Activated T-cell treated with anti-CD3 and anti-CD28 coated beads, Interleukin-2, amount 50 U/mL, for 72 hours (primary cell): ENCODE measurements at places on chromosomes 2 and 18. TPM values are rescaled to one million over a fixed set of nuclear protein-coding genes. Genes with fewer than 3 reads are reported as not detected.
A peak's percentile ranks its signal among the peaks of the same experiment; 100 is the strongest.

DNA sequence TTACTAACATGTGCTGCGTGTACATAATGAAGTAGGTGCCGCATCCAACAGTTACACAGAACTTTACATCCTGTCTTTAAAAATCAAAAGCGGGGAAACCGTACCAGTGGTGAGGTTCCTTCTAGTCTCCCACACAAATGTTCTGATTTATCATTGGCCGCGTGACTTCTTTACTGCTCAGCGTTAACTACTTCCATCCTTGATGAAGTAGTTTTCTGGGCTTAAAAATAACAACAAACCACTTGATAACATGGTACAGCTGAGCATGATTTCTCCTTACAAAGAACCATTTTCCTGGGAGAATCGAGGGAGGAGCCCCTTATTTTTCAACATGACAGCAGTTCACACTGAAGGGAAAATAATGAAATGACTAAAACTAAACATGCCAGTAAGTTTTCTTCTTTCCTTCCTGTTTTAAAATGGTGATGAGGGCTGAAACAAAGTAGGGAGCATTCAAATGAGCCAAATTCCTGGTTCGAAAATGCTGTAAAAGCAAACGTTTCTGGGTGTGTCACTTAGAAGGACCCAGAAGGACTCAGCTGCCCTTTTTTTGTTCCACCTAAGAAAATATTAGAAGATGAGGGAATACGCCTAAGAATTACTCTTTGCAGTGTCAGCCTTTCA, 9.9 kb downstream of the EMILIN2 start:
- H3K27ac ChIP-seq = peak overlapping the region; percentile 79
- DNase-seq = no peak
- no peak overlapping the region for H3K4me3 ChIP-seq
- H3K36me3 ChIP-seq = peaks cover 8% of the 10 kb centered on the region
- H3K4me1 ChIP-seq = peaks cover 18% of the 10 kb centered on the region
- peaks cover 7% of the 10 kb centered on the region for H3K27me3 ChIP-seq

DNA sequence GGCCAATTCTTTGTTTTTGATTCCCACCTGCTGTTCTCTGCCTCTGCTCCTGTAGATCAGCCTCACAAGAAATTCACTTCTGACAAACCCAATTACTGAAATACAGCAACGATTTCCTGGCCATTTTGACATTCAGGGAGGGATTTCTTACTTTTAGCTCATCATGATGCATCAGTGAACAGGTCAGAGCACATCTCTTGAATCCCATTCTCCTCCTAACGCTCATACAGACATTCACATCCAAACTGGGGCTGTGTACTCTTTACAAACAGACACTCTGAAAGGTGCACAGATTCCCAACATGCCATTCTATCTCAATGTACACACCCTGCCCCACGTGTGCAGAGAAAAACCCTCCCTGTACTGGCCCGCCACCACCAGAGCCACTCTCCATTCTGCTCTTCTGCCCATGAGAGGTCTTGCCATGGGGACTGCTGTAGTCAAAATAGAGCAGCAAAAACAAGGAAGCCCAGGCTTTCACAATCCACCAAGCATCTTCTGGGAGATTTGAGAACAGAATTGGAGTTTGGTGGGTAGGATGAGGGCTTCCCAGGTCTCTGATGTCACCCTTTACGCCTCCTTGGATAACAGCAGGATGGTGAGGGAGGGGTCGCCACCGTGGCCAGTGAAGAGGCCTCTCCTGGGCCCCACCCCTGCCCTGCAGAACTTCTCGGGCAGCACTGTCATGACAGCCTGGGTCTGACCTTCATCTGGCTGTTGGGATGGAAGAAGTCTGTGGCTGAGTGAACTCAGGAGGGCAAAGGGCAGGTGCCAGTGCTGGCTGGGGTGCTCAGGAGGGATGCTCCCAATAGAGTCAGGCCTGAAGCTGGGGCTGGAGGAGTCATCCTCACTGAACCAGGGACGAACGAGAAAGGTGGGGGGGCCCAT, 41.9 kb upstream of the ZFP36L2 start:
- peaks cover 11% of the 10 kb centered on the region for H3K36me3 ChIP-seq
- no peak overlapping the region for H3K4me3 ChIP-seq
- no peaks in the 10 kb centered on the region for H3K27me3 ChIP-seq
- peaks cover 18% of the 10 kb centered on the region for H3K4me1 ChIP-seq
- DNase-seq = no peak

DNA sequence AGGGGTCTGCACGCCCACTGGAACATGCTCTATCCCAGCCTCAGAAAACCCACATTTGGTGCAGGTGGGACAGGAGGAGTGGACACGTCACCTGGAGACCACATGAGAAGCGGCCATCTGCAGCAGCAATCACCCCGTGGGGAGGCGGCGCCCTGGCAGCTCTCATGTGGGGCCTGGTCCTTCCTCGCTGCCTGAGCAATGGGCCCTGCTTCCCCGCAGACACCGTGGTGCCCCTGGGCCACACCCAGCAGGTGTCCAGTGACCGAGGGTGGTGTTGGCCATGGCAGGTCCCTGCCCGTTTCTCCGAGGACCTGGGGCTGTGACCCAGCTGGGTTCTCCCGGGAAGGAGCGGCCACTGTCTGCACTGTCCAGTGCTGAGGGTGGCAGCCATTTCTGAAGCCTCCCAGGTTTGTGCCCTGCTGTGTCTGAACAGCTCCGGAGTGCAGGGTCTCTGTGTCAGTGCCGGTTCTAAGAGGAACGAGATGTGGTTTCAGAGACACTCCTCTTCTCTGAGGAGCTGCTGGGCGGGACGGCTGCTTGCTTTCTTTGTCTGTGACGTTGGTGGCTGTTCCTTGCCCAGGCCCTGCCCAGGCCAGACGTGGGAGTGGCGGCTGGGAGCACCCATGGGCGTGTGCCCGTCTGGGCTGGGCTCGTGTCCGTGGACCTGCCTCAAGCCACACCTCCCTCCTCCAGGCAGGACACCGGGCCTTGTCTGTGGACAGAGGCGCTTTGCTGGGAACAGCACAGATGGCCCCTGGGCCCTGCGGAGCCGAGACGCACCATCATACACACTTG, 44.8 kb downstream of the NFATC1 start:
- H3K27ac ChIP-seq = no peak overlapping the region
- peaks cover 7% of the 10 kb centered on the region for H3K36me3 ChIP-seq
- H3K4me3 ChIP-seq = no peak overlapping the region
- H3K4me1 ChIP-seq = peaks cover 39% of the 10 kb centered on the region
- H3K27me3 ChIP-seq = no peaks in the 10 kb centered on the region
- DNase-seq = no peak

GRCh38 chr2:161370981-161371380, 45.1 kb upstream of the TBR1 start:
- H3K27ac ChIP-seq = no peak overlapping the region
- H3K36me3 ChIP-seq = peaks cover 3% of the 10 kb centered on the region
- H3K27me3 ChIP-seq = no peaks in the 10 kb centered on the region
- DNase-seq = no peak

DNA sequence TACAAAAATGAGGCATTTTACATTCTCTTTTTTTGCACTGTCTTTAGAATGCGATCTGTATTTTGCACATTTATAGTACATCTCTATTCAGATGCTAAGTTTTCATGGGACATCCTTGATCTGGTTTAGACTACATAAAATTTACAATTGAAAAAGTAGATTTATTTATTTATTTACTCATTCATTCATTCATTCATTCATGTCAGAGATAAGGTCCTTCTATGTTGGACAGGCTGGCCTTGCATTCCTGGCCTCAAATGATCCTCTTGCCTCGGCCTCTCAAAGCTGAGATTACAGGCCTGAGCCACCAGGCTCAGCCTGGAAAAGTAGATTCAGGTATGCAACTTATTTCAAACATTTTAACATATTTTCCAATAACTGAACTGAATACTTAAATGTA, 16.0 kb upstream of the DCTN1 start:
- no peaks in the 10 kb centered on the region for H3K36me3 ChIP-seq
- no peaks in the 10 kb centered on the region for H3K4me1 ChIP-seq
- H3K27ac ChIP-seq = no peak overlapping the region
- H3K27me3 ChIP-seq = no peaks in the 10 kb centered on the region
- no peak for DNase-seq

The GALNT3 gene
- total RNA-seq = 16.2 TPM

- H3K4me1 ChIP-seq = peaks cover 81% of the 10 kb centered on the region
- peak overlapping the region; percentile 85 for H3K27ac ChIP-seq
- no peak overlapping the region for H3K4me3 ChIP-seq
These were observed 10.0 kb downstream of the ZAP70 start for GRCh38 chr2:97723156-97724072.

The STARD6 gene
- not detected for total RNA-seq

The CCDC121 gene
- total RNA-seq = not detected

DNA sequence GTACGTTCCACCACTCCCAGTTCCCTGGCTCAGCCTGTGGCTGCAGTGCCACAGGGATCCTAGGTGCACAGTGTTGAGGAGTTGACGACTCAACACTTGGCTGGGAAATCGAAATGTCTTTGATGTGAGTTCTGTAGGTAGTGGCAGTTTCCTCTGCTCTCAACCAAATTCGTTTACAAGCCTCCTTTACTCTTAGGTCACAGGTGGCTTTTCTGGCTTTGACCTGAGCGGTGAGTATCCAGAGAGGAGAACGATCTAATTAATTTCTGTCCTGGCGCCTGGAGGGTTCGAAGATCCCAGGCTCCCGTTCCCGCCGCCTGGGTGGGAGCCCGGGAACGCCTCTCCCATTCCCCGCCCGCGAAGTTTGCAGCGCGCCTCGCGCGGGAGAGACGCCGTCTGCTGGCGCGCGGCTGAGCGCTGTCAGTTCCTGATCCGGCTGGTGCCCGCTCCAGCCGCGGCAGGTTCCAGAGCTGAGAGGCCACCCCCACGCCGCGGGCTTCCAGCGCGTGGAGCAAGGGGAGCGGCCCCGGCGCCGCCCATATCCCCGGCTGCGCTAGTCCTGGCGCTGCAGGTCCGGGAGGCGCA, at the start of gene LAMA3:
Gene LAMA3 (plus strand): TSS at position 423 of the 585 bp plus-strand sequence. CDS start 231 bp downstream, outside the sequence.
- H3K36me3 ChIP-seq = no peaks in the 10 kb centered on the region
- H3K4me1 ChIP-seq = no peaks in the 10 kb centered on the region
- no peak within 1 kb of the TSS for H3K27ac ChIP-seq
- H3K27me3 ChIP-seq = peaks cover 47% of the 10 kb centered on the region
- peak; percentile 39 for DNase-seq

GRCh38 chr2:44879269-44880124, 62.0 kb upstream of the SIX3 start:
- no peak for DNase-seq
- peaks cover 1% of the 10 kb centered on the region for H3K36me3 ChIP-seq
- no peaks in the 10 kb centered on the region for H3K4me1 ChIP-seq
- peaks cover 19% of the 10 kb centered on the region for H3K27me3 ChIP-seq
- H3K27ac ChIP-seq = no peak overlapping the region
- H3K4me3 ChIP-seq = no peak overlapping the region

The EPB41L3 gene
- 4.9 TPM for total RNA-seq

The SUCLG1 gene
- 66.0 TPM for total RNA-seq

- no peaks in the 10 kb centered on the region for H3K4me1 ChIP-seq
- H3K27me3 ChIP-seq = no peaks in the 10 kb centered on the region
- H3K4me3 ChIP-seq = no peak overlapping the region
- no peak overlapping the region for H3K27ac ChIP-seq
These were observed 183.1 kb downstream of the PTPRM start for GRCh38 chr18:7750095-7750663.

- H3K4me1 ChIP-seq = peaks cover 82% of the 10 kb centered on the region
- H3K36me3 ChIP-seq = peaks cover 22% of the 10 kb centered on the region
- DNase-seq = no peak
- H3K27me3 ChIP-seq = no peaks in the 10 kb centered on the region
- no peak overlapping the region for H3K4me3 ChIP-seq
These were observed 8.1 kb downstream of the AAK1 start for GRCh38 chr2:69635432-69635831.

The GAREM1 gene
- 0.19 TPM for total RNA-seq

GRCh38 chr2:241900251-241901017, 30.9 kb downstream of the RTP5 start:
- no peak for DNase-seq
- H3K27me3 ChIP-seq = no peaks in the 10 kb centered on the region
- H3K4me3 ChIP-seq = no peak overlapping the region
- H3K4me1 ChIP-seq = peaks cover 17% of the 10 kb centered on the region
- no peak overlapping the region for H3K27ac ChIP-seq

DNA sequence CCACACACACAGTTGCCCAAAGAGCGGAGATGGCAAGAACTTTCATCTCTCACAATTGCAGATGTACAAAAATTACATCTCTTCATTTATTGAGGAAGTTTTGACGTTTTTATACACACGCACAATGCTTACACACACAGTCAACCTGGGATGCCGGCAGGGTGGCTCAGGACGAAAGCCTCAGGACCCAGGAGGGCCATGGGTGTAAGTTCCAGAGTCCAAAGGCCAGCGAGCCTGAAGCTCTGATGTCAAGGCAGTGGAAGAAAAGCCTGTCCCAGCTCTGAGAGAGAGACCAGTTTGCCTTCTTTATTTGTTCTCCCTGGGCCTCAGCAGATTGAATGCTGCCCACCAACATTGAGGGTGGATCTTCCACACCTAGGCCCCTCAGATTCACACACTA, 10.1 kb downstream of the AMER3 start:
- no peaks in the 10 kb centered on the region for H3K4me1 ChIP-seq
- DNase-seq = no peak
- H3K4me3 ChIP-seq = no peak overlapping the region
- H3K36me3 ChIP-seq = no peaks in the 10 kb centered on the region

The ANKRD62 gene
- total RNA-seq = not detected

The BCL11A gene
- total RNA-seq = 1.00 TPM
